ENCODE measurements at places on chromosomes 7 and 10.
A peak's percentile ranks its signal among the peaks of the same experiment; 100 is the strongest.

DNA sequence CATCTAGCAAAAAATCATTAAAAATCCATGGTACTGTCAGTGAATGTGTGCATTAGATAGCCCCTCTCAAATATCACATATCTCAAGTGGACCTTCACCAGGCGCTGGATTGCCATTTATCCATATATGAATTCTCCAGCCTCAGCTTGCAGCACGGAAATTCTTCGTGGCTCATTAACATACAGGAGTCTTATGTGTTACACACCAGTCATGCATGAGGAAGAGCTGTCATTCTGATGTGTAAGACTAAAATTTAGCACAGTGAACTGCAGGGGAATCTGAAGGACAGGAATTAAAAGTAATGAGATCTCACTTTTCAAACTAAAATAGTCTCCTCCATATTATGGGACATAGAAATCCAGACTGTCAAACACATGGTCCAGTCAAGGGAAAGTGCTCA, 542.4 kb upstream of the DPP6 start:
- no peak for DNase-seq

- DNase-seq, result no peak
Observed at GRCh38 chr10:58733436-58733835, 220.8 kb downstream of the BICC1 start.

- no peak for DNase-seq
Observed at GRCh38 chr10:69025370-69025896, 36.8 kb downstream of the KIFBP start.

DNA sequence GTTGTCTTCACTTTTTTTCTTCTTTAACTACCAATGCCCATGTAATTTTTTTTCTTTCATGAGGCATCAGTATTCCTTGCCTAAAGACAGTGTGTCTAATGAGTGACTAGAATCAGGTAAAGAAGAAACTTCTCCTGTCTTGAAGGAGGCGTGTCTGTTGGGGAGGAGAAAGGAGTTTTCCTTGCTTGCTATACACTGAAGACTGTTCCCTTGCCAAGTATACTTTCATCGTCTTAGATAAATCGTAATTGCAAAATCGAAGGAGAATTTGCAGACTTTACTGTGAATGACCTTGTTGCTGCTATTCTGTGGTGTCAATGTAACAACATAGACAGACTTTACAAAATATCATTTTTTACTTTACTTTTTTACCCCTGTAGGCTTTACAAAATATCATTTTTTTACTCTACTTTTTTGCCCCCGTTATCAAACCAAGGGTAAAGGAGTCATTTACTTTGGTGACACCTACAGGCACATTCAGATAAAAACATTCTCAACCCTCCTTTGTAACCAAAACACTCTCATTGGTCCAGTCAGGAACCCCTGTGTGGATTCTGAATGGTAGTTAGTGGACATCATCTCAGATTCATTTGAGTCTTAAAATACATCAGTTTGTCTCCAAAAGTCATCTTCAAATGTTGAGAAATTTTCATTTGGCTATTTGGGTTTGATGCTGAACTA, 232.4 kb downstream of the AHR start:
- DNase-seq, result peak; percentile 21

GRCh38 chr10:24694086-24694485, 29.6 kb downstream of the ARHGAP21 start:
- DNase-seq, result no peak

DNA sequence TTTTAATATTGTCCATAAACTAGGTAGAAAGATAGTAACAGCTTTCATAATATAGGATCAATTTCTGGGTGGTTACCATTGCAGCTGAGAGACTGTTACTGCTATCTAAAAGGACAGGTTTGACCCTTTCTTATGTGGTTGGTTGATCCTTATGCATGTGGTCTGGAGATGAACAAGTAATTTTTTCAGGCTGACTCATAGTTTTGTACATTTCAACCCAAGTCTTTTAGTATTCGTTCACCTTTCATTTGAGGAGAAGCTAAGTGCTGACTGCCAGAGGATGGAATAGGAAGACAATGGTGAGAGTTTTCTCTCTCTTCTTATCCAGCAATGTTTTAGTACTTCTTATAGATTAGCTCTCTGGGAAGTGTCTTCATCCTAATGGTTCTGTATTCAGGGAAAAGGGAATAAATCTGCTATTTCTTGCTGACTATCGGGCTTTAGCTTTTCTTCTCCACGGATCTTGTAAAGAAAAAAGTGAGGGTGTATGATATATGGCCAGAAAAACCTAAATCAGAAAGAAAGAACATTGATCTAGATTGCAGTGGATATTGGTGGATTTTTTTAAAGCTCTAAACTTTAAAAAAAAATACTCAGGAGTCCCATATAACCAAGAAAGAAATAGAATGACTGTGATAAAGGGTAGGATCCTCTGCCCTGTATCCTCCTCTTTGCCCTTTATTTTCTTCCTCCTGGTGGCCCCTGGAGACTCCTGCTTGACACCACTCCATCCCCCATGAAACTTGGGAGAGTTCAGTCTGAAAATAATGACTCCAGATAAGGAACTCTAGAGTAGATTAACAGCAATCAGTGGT, 88.0 kb downstream of the CPED1 start:
- no peak for DNase-seq

DNA sequence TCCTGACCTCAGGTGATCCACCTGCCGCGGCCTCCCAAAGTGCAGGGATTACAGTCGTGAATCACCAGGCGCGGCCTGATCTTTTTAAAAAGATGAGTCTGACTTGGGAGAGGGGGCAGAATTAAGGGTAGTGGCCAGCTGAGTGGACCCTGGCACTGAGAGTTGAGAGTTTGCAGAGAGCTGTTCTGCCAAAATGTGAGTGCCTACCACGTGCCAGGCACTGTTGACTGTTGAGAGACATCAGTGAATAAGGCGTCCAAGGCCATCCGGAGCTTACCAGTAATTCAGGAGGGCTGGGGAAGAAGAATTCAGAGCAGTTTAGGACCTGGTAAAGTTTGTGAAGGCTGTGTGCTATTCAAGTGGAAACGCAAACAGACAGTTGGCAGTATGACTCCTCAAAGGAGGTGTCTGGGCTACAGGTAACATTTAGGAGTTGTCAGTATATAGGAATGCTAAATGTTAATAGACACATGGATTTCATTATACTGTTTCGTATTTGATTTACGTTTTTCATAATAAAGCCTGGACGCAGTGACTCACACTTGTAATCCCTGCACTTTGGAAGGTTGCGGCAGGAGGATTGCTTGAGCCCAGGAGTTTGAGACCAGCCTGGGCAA, 1.5 kb downstream of the NIPSNAP2 start:
- DNase-seq, result no peak

DNA sequence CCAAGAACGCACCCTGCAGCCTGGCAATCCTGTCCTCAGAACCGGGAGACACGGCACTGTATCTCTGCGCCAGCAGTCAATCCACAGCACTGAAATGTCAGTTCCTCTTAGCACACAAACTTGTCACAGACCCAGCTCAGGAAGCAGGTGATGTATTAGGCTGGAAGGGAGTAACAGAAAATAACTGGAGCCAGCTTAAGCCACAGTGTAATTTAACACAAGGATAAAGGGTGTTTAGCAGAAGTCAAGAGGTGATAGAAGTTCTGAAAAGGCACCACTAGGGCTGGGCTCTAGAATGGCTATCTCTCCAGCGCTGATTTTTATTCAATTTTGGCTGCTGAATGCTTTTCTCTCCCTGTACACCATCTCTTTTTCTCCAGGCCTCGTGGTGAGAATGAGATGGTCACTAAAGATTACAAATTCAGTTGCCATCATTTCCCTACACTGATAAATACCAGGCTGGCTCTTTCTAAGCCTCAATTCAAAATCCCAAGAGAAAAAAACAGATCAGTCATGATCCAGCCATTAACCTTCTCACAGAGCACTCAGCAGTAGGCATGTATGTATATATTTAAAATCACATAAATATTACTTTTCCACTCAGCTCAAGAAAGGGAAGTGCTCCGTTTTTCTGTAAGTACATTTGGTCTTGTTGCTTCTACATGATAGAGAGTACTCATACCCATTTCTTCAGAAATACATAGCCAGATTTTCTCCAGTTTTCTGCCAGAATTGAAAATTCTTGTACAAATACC, 102.7 kb upstream of the PRSS1 start:
- DNase-seq, result peak; percentile 21
